ENCODE measurements at places on chromosomes 13 and 19.

- DNase-seq = no peak
Observed at GRCh38 chr19:15187026-15188007, 13.5 kb downstream of the NOTCH3 start.

DNA sequence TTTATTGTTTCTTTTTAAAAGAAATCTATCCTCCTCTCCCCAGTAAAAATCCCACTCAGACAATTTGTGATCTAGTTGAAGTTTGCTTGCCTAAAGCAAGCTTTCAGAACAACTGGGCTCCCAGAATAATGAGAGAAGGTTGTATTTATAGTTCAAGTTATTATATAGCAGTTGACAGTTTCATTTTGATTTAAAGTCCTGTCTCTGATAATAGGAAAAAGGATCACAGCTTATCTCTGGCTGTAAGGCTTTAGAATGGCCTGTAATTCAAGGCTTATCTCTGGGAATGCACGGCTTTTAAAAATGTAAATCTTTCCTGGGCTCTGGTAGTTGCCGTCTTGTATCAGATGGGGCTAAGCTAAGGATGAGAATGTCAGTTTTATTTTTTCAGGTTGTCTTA, 123.3 kb upstream of the TMTC4 start:
- no peak for DNase-seq

DNA sequence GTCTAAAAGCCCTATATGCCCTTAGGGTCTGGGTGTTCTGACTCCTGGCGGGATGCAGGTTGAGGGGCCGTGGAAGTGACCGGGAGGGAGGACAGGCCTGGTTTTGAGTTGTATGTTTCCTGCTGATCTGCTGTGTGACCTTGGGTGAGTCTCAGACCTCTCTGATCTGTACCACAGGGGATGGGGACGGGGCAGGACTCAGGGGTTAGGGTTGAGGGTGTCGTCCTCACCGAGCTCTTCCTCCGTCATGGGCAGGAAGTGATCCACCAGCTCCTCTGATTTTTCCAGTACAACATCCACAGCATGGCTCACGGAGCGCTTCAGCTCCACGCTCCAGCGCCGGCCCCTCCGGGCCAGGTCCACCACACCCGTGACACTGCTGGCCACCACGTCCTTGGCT, 6.2 kb downstream of the PLIN5 start:
- no peak for DNase-seq

GRCh38 chr19:48493718-48494401, 17.8 kb downstream of the LMTK3 start:
- DNase-seq = no peak

GRCh38 chr13:24727731-24728601, 36.0 kb upstream of the RNF17 start:
- peak; percentile 53 for DNase-seq

- no peak for DNase-seq
Observed at GRCh38 chr19:10962863-10963262, 2.0 kb downstream of the SMARCA4 start.

DNA sequence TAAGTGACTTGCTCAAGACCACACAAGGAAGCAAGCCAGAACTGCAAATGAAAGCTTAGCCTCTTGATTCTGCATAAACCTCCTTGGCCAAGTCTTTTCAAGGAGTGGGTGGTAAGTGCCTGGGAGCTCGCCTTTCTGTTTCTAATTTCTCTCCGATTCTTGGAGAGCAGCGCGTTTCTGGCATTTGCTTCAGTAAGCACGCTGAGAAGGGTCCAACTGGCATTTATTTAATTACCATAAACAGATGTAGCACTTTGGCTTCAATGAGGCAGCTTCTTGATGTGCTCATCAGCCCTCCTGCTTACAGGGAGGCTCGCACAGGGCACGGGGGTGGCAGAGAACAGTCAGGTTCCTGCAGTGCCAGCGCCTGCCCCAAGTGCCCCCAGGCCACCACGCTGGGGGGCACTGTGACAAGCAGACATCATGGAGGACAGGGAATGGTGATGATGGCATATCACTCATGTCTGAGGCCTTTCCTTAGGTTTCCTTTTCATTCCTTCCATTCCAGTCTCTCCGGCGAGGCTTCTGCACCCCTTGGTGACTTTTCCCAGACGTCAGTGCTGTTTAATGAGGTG, 13.3 kb downstream of the SIAH3 start:
- DNase-seq = no peak

- DNase-seq = no peak
Observed at GRCh38 chr19:9032136-9032631, 22.0 kb upstream of the MUC16 start.

GRCh38 chr19:4722671-4723594, 709 bp downstream of the DPP9 start:
- peak; percentile 24 for DNase-seq

GRCh38 chr13:50124536-50125303, 109.5 kb downstream of the KCNRG start:
- DNase-seq = no peak

- DNase-seq = no peak
Observed at GRCh38 chr19:33639035-33639681, 17.4 kb downstream of the CHST8 start.

DNA sequence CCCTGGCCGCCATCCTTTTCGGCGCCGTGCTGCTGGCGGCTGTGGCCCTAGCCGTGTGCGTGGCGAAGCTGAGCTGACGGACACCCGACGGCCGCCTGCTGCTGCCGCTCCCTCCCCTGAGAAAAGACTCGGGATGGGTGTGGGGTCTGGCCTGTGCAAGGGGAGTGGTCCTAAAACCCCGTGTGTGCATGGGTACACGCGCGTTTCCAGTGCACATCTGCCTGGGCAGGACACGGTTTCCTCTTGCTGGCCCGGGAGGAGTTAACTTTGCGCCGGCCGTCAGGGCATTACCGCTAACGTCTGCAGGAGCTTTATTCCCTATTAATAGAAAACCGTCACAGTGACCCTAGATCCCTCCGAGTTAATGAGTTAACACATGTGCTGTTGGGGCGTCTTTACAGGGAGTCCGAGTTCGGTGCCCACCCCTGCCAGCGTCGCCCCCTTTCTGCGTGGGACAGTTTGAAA, 1.3 kb downstream of the RGS9BP start:
- no peak for DNase-seq

DNA sequence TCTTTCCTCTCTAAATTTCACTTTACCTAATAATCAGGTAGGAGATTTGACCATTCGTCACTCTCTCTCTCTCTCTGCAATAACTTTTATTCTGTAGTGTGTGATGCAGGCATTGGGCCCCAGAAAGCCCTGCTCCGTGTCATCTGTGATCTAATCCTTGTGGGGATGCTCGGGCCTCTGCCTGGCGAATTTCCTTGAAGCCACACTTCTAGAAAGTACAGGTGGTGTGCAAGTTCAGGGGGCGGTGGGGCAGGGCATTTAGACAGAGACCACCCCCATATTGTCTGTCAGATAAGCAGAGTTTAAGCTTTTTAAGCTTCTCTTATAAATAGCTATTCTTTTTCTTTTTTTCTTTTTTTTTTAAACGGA, 53.4 kb upstream of the GPR12 start:
- DNase-seq = no peak

- DNase-seq = no peak
Observed at GRCh38 chr13:106533943-106534638, 1.4 kb downstream of the EFNB2 start.

GRCh38 chr19:2225415-2226050, 10.6 kb downstream of the PLEKHJ1 start:
- no peak for DNase-seq

DNA sequence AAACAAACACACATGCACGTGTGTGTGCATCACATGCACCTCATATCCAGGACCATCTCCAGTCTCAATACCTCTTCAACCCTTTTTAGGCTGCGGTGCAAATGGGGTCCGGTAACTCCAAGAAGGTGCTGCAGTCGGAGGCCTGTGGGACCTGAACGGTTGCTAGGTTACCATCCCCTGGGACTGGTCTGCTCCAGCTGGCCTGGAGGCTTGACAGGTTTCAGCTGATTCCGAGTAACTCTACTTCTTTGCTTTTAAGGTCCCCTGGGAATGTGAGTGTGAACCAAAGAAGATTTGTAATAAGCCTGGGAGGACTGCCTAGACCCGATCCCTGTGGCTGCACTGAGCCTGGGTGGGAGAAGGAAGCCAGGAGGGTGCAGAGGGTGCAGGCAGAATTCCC, 117.5 kb downstream of the CCNA1 start:
- DNase-seq = no peak

DNA sequence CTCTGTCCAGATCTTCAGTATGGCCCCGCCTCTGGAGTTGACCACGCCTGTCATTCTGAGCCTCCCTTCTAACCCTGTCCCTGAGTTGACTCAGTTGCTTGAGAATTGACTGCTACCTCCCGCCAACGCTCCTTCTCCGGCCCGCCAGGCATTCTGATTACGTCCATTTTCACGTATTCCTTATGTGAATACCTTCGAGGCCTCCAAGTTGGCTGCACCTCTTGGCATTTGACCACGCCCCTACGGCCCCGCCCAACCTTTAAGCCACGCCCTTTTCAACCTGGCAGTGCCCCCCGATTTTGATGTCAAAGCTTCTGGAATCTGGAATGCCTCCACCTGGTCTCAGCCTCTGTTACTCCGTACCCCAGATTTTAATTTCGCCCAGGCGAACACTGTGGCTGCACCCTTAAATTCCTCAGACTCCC, 1.7 kb upstream of the EML2 start:
- no peak for DNase-seq

Data from nucleus accumbens (tissue), 56 donors.